ENCODE measurements at places on chromosomes 2 and 18.

DNA sequence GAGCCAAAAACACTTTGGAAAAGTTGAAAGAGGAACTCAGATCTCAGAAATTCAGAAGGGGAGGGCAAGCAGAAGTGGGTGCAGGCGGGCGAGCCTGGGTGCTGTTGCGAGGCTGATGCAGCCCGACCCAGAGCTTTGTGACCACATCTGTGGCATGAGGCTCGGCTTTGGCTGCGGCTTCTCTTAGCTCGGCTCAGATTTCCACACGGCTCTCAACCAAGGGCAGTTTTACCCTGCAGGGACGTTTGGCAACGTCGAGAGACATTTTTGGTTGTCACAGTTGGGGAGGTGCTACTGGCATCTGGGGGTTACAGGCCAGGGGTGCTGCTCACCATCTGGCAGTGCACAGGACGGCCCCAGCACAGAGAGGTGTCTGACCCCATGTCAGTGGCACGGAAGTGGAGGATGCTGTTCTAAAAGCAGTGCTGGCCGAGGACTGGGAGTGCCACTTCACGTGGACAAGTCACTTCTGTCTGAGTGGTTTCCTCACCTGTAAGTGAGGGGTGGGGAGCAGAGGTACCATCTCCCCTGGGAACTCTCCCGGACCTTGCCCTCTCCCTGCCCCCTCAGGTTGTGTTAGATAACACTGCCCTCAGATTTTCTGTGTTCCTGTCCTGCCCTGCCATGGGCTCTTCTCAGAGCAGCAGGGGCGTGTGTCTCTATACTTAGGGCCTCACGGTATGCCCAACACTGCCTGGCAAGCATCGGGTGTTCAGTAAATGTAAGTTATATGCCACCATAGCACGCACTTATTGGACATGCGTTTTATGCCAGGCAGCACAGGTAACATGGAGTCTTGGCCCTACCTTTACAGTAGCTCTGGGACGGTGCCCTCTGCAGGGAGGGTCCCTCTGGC lies 48.7 kb upstream of the FAHD2A start:
- DNase-seq = no peak

- DNase-seq = no peak
These were observed 181.2 kb upstream of the LRATD1 start for GRCh38 chr2:14451312-14451711.

DNA sequence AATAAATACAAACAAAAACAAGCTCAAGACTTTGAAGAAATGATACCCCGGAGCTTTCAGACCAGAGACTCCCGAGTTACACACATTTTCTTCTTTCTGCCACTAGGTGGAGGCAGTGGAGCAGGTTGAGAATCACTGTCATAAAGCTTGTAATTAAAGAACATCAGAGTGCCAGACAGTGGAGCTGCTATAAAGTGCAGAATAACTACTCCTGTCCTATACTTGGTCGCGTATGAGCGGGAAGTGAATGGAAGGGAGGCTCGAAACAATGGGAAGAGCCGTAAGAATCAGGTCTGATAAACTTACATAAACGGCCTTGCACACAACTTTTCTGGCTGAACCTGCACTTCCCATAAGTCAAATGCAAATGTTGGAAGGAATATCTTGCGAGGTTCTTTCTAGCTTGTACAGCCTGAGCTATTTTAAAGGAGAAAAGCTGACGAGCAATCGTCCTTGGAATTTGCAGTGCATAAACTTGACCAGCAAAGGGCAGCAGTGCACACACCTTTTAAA lies 189.0 kb downstream of the RPIA start:
- DNase-seq = no peak

DNA sequence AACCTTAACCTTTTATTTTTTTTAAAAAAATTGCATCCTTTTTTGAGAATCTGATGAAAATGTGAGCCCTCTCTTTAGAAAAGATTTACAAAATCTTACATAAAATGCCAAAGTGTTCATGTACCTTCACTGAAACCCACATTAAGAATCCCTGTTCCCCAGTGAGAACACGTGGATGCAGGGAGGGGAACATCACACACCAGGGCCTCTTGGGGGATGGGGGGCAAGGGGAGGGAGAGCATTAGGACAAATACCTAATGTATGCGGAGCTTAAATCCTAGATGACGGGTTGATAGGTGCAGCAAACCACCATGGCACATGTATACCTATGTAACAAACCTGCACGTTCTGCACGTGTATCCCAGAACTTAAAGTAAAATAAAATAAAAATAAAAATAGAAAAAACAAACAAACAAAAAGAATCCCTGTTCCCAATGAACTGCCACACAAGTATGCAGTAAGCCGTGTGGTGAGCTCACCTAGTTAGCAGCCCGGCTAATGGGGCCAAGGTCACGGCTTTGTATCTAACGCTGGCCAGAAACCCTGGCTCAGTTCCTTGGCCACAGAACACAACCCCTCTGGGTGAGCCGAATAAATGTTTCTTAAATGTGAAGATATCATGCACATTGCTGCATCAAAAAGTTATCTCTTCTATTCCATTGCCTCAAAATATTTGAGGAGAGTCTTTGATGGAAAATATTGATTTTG lies 41.4 kb downstream of the CHST9 start:
- DNase-seq = no peak

DNA sequence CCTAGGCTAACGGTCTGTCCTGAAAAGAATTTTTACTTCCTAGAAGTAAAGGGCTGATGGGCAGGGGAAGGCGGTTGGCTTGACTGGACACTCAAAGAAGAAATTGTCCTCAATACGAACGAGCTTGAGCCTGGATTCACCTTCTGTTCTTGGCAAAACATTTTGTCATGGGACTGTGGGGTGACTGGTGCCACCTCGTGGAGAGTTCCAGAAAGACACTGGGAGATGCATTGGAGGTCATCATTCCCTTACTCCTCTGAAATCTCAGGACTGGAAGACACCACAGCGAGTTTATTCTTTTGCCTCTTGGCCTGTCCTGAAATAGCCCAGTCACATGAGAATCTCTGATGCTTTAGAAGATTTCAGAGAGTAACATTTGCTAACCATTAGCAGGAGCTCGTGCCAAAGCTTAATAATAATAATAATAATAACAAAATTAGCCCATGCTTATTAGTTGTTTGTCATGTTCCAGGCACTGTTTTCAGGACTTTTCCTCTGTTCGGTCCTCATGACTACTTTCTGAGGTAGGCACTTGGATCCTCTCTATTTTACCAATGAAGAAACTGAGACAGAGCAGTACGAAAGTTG lies 44.5 kb downstream of the TMEM182 start:
- DNase-seq = peak; percentile 43

DNA sequence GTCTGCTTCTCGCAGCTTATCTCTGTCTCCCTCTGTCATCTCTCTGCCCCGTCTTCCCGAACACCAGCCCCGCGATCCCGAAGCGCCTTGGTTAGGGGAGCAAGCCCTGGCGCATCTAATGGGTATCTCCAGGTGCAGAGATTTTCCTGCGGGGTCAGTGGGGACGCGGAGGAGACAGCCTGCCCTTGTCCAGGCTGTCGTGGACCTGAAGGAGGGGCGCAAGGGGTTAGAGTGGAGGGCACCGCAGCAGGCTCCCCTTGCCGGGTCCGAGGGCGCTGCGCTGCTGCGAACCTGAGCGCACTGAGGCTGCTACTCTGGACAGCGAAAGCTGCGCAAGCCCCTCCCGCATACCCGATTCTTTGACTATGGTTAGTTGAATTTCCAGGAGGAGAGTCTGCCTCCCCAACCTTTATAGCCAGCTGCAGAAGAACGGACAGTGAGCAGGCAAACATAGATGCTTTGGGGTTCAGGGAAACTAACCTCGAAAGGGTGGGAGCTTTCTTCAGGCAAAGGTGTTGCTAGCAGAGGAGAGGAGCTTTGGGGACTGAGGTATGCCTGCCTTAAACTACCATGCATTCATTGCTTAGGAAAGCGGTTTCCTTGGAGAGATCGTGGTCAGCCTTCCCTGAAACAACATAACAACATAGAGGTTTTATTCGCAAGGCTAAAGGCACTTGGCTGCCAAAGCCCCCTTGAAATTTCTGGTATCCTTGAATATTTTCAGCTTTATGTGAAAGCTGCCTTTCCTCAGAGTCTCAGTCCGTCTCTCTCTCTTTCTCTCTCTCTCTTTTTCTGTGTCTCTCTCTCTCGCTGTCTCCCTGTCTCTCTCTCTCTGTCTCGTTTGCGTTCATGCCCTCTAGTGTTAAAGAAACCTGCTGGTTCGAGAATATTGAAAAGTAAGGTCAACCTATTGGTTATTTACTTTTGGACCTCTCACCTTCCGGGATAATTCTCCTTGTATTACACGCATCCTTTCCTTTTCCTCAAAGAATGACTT lies 1.6 kb downstream of the GALNT13 start:
- no peak for DNase-seq

DNA sequence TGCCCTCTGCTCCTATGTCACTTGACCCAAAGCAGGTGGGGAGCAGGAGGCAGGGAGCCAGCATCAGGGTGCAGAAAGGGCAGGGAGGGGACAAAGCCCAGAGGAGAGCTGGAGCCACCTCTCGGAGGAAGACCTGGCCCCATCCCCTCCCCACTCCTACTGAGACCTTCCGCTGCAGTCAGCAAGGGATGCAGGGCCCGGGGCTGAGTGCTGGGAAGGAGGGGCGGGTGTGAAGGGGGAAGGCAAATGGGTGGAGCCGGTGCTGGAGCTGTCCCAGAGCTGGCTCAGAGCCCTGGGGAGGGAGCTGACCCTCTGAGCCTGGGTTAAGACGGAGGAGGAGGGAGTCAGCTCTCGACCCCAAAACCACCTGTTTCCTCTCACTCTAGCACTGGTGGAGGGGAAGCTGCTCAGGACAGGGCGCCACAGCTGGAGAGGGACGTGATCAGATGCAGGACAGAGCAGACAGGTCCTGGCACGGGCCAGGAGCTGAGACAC lies 33.8 kb downstream of the HS1BP3 start:
- DNase-seq = no peak

DNA sequence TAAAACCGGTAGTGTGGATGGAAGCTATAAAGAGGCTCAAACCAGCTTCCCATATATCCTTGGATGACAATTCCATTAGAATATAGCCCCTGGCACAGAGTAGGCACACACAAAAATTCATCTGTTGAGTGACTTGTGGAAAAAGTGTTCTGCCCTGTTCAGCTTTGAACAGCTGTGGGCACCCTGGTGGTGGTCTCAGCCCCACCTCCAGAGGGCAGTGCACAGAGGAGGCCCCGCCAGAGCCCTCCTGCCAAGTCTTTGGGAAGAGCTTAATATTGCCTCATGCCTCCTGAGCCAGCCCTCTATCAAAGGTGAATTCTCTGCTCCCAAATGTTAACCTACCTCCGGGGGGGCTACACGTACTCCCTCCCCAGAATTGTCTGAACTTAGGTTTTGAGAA lies 30.4 kb downstream of the EPAS1 start:
- DNase-seq = no peak

GRCh38 chr2:20560891-20561636 lies 89.8 kb downstream of the HS1BP3 start:
- DNase-seq = no peak

DNA sequence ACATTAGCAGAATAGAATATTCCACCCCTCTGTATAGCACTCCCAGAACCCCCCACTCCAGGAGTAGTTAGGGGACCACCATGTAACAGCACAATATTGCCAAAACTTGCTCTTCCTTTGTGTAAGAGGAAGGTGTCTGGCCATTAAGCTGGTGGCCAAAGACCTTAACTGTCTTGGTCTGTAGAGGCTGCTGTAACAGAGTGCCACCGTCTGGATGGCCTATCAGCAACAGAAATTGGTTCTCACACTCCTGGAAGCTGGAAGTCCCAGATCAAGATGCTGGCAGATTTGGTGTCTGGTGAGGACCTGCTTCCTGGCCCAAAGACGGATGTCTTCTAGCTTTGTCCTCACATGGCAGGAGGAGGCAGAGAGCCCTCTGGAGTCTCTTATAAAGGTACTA lies 61.6 kb upstream of the TGFA start:
- DNase-seq = no peak

DNA sequence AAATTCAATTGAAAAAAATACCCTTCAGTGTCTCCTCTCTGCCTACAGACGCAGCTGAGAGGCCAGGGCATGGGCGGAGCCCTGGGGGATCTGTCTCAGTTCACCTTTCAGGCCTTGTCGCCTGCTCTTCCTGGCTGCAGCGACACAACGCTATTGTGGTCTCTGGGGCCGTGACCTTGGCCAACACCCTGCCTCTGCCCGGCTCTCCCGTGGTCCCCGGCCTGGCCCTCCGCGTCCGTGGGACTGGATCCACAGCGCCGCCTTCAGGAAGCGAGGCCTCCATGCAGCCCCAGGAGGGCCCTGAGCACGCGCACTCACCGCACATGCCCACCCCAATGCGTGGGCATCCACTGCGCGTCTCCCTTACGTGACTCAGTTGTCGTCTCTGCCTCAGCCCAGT lies 81.1 kb downstream of the MRPS9 start:
- DNase-seq = no peak

GRCh38 chr18:50802141-50802540 lies 17.7 kb downstream of the MRO start:
- no peak for DNase-seq

- DNase-seq = no peak
These were observed 23.4 kb downstream of the DAPL1 start for GRCh38 chr2:158818511-158818910.

DNA sequence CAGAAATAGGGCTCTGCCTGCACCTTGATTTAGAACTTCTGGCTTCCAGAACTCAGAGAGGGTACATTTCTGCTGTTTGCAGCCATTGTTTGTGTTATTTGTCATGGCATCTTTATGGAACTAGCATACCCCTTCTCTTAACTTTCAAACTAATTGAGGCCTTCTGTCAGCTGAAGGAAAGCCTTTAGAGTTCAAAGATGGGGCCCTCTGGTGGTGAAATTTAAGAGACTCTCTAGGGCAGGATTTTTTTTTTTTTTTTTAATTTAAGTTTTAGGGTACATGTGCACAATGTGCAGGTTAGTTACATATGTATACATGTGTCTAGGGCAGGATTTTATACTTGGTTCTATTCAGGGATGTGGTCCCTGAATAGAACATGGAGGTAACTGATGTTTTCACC lies 260.6 kb upstream of the LINC00305 start:
- no peak for DNase-seq

DNA sequence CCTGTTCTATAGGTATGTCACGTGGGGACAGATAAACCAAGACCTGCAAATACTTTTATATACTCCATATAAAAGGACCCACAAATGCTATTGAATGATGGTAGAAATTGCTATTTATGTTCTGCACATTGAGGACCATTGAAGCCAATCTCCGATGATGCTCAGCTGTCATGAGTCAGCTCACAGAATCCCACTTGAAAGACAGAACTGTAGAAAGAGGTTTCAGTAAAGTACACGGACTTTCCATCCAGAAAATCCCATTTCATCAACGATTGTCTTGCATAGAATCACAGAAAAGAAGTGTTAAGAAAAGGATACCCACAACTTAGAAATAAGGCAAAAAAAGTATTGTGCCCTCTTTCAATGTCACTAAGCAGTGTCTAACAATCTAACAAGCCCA lies 169.0 kb upstream of the COPS8 start:
- no peak for DNase-seq

- no peak for DNase-seq
These were observed at the start of gene MEIS1 for GRCh38 chr2:66434679-66435548. Gene MEIS1 (plus strand): TSS chr2:66435125. CDS start chr2:66435857, 732 bp downstream.

DNA sequence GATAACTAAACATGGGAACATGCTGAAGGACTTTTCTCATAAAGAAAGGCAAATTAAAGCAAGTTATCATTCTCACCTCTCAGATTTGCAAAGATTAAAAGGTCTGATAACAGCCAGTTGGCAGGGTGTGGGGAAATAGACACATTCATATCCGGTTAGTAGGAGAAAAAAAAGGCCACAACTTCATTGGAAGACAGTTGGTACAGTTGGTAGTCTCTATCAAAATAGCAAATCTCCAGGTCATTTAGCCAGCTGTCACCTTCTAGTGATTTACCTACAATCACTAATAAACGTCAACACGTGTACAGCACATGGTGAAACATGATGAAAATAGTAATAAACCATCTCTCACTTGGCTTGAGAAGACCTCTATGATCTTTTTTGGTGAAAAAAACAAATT lies 16.6 kb downstream of the INPP5D start:
- DNase-seq = no peak

Data from GM19239 (cell line).